Fibroblast of skin of left quadriceps (primary cell): ENCODE measurements at places on chromosomes 2 and 18.

DNA sequence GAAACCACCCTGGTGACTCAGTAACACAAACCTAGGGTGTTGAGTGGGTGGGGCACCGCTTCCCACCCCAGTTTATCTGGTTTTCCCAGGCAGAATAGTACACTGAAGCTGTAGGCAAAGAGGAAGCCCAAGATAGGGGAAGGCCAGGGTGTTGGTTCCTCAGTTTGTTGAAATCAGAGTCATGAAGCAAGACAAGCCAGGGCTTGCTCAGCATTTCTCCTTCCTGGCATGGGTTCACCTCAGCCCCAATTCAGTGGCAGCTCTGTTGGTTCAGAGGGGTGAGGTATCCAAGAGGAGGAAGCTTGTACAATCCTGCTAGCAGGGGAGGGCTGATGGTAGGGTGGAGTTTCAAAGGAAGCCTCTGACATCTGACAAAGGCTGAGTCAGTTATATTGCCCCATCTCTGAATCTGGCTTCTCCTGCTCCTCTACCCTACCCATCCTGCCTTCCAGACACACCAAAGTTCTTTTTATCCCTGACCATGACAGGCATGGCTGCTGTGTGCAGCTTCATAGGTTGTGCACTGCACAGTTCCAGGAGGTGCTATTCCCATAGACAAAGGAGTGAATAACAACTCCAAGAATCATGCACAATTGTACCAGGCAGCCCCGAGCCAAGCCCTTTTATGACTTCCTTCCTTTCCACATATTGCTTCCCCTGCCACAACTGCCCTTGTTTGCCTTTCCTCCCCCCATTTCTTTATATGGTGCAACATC, 24.9 kb upstream of the RAB10 start:
- no peak for DNase-seq

DNA sequence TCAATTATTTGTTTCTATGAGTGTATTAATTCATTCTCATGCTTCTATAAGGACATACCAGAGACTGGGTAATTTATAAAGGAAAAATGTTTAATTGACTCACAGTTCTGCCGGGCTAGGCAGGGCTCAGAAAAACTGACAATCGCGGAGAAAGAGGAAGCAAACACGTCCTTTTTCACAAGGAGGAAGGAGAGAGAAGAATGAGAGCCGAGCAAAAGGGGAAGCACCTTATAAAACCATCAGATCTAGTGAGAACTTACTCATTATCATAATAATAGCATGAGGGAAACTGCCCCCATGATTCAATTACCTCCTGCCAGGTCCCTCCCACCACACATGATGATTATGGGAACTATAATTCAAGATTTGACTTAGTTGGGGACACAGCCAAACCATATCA, 294.0 kb downstream of the DSC3 start:
- DNase-seq, result no peak

GRCh38 chr2:183951630-183952029, 646.7 kb upstream of the ZNF804A start:
- no peak for DNase-seq

DNA sequence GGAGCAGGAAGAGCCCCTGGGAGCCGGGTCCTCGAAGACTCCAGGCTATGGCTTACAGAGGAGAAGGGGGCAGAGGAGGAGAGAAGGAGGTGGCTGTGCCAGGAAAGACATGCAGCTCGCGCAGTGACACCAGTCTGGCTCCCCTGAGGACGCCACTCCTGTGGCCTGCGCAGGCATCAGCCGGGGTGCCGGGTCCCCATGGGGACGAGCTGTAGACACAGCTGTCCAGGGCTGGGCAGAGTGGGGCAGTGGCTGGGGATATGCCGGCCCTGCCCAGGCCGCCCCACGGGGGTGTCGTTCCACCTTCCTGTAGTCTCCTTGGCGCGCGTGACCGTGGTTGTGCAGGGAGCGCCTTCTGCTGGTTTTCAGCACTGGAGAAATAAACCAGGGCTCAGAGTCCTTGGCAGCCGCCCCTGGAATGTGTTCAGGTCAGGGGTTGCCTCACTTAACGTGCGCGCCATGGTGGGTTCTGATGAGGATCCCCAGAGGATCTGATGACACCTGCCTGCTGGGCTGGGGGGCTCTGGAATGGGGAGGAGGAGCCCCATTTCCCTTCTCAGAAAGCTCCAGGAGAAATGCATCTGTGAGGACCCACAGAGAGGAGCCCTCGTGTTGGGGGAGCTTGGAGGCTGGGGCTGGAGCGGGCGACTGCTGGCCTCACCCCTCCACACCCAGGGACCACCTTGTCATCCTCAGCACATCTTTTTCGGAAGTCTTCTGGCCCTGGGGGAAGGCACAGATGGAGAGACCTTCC, 26.7 kb downstream of the RAMP1 start:
- DNase-seq, result no peak

DNA sequence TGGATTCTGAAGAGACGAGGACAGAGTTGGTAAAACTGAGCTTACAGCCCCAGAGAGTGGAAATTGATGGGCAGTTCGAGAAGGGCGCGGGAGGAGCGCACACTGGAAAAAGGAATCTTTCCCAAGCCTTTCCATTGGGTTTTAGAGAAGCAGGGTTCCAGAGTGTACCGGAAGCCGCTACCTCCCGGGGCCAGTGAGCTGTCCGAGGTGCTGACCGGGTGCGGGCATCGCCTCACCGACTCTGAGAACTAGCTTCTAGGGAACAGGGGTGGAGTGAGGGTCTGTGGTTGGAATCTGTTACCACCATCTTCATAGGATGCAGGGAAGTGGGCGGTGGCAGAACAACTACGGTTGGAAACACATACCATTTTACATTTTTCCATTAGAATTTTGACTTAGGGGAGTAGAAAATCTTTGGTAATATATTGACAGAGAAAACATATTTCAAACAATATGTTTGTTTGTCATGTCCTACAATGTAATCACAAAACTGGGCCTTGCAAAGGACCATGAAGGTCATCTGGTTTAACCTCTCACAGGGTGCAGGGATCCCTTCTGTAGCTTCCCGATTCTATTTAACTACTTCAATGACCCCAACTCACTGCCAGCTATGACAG, 724 bp downstream of the NMS start:
- DNase-seq, result no peak

- DNase-seq, result no peak
Observed at GRCh38 chr18:59696311-59697235, 650 bp downstream of the CCBE1 start.

- DNase-seq, result no peak
Observed at GRCh38 chr2:239148495-239149200, 252.2 kb downstream of the HDAC4 start.

GRCh38 chr2:218009231-218009630, 6.4 kb upstream of the TNS1 start:
- DNase-seq, result no peak

DNA sequence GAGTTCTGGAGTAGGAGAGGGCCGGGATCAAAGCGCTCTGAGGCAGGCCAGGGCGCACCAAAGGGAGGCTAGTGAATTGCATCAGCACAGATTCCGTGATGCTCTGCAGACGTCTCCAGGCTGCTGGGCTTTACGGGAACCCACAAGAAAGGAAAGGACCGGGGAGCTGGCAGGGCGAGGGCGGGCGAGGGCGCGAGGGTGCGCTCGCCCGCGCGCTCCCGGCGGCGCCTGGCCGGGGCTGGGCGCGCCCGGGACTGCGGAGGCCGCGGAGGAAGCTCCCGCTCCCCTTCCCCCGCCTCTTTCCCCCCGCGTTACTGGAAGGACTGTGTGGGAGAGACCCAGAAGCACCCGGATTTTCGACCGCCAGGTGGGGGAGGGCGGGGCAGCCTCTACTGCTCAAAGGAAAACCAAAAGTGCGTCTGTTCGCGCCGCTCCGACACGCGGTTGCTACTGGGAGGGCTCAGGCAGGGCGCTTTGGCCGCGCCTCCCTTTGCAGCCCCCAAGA, 2.4 kb upstream of the FOSL2 start:
- peak; percentile 89 for DNase-seq

- DNase-seq, result no peak
Observed at GRCh38 chr2:220949466-220949865, 622.6 kb downstream of the EPHA4 start.

- DNase-seq, result peak; percentile 73
Observed at GRCh38 chr2:160379399-160379798, 114.2 kb downstream of the RBMS1 start.

DNA sequence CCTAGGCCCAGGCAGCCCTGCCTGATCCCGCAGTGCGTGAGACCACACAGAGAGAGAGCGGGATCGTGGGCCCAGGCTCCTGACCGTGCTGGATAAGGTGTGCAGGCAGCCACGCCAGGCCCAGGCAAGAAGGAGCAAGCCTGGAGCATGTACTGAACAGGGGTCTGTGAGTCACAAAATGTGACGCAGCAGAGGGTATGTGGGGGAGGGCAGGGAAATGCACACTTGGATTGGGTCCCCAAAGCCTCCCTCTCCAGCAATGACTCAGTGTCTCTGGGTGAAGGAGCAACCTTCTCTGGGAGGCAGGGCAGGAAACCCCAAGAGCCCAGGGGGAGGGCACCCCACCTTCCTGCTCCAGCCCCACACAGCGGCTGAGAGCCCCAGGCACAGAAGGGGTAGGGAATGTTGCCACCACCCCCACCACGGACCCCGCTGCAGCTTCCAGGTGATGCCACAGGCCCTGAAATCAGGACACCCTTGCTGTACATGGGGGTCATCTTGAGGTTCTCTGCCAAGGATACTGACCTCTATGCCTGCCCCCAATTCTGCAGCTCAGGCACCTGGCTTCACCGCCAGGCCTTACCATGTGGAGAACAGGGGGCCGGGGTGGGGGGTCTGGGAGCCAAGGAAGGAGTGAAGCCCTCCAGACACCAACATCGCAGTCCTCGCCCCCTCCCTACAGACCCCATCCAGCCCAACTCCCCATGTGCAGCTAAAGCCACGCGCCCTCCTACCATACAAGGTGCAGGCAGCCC, 1.3 kb upstream of the GPC1 start:
- peak; percentile 77 for DNase-seq

DNA sequence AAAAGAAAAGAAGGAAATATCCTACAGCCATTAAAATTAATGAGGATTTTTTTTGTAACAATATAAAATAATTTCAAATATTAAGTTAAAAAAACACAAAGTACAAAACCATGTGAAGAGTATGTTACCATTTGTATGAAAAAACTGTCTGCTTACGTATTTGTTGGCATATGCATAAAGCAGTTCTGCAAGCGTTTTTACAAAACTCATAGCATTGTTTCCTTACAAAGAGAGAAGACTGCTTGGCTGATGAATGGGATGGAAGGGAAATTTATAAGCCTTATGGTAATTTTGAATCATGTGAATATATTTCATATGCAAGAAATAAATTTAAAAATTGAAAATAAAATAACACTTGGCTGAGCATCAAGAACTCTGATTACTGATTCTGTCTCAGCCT, 63.1 kb downstream of the METTL4 start:
- no peak for DNase-seq

- DNase-seq, result no peak
Observed at GRCh38 chr18:23967321-23968089, 47.0 kb upstream of the TTC39C start.

DNA sequence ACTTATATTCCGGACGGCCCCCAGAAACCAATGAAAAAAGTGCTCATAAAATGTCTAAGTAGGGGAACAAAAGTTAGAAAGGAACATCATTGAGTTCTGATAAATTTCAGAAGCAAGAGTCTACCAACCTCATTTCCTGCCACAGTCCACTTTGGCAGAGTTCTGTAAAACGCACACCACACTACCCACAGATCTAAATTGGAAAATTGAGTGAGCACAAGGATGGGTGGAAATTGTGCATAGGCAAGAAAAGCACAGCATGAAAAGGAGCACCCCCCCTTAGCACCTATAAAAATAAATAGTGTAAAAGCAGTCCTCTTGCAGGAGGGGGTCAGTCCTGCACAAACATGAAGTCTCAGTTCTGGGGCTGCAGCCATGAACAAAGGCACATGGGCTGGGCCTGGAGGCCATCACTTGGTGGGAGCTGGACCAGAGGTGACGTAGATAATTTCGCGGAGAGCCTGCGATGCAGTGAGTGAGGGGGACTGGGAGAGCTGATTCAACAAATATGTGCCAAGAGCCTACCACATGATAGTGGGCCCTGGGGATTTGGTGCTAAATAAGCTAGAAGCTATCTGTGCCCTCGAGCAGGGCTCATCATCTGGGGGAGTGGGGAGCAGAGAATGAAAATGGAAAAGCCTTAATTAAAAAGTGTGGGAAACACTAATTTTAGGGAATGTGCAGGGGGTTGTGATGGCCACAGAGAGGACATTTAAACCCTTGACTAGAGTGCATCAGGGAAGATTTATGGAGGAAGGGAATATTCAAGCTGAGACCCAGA, 48.9 kb upstream of the SPP2 start:
- no peak for DNase-seq

- DNase-seq, result no peak
Observed at GRCh38 chr2:209425471-209426071, 1.7 kb downstream of the MAP2 start.

DNA sequence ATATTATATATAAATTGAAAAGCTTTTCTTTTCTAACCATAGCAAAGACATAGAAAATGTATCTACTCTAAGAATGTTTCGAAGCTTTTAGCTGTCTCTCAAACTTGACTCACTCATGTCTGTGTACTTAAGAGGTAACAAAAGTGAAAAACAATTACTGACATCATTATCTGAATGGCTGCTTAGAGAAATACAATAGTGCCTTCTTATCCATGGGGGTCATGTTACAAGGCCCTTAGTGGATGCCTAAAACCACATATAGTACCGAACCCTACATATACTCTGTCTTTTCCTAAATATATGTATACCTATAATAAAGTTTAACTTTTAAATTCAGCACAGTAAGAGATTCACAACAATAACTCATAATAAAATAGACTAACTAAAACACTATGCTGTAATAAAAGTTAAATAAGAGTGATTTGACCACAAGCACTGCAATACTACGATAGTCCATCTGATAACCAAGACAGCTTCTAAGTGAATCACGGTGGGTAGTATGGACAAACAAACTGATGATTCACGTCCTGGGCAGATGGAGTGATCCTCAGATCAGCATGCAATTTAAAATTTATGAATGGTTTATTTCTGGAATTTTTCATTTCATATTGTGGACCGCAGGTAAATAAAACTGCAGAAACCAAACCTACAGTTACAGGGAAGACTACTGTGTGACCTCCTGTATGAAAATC, 246.2 kb downstream of the XIRP2 start:
- DNase-seq, result no peak

- DNase-seq, result peak; percentile 34
Observed at GRCh38 chr2:10202131-10202665, 79.7 kb downstream of the RRM2 start.

DNA sequence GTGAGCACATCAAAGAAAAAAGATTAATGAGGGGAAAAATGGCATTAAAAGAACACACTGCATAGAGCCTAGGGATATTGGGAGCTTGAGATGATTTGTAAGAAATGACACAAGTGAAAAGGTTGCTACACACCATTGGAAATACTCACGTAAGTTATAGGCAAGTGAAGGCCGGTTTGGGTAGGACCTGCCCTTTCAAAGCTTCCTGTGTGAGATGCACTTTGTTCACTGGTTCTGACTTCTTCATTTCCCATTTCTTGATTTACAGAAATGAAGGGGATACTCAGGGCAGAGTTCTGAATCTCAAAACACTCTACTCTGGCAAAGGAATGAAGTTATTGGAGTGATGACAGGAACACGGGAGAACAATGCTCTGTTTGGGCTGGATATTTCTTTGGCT, at the start of gene IL18RAP:
Gene IL18RAP, plus strand, starts transcription at position 251 of the 400 bp plus-strand sequence. Its CDS starts 118 bp downstream, at position 369.
- no peak for DNase-seq

GRCh38 chr2:176814274-176814673, 398.3 kb upstream of the HNRNPA3 start:
- no peak for DNase-seq

GRCh38 chr2:160703648-160704585, 210.3 kb upstream of the RBMS1 start:
- DNase-seq, result no peak

GRCh38 chr2:112884869-112885505, 26.0 kb upstream of the IL37 start:
- DNase-seq, result no peak

GRCh38 chr18:8688216-8688800, 17.0 kb upstream of the MTCL1 start:
- DNase-seq, result no peak
